PC-3 (cell line): ENCODE measurements at places on chromosomes 7 and 10. TPM values are rescaled to one million over a fixed set of nuclear protein-coding genes. Genes with fewer than 3 reads are reported as not detected.
A peak's percentile ranks its signal among the peaks of the same experiment; 100 is the strongest.

GRCh38 chr10:24289235-24289634 lies 80.3 kb downstream of the KIAA1217 start:
- no peak for DNase-seq

- DNase-seq: no peak
Observed at GRCh38 chr10:64506963-64507362, 985.8 kb downstream of the REEP3 start.

DNA sequence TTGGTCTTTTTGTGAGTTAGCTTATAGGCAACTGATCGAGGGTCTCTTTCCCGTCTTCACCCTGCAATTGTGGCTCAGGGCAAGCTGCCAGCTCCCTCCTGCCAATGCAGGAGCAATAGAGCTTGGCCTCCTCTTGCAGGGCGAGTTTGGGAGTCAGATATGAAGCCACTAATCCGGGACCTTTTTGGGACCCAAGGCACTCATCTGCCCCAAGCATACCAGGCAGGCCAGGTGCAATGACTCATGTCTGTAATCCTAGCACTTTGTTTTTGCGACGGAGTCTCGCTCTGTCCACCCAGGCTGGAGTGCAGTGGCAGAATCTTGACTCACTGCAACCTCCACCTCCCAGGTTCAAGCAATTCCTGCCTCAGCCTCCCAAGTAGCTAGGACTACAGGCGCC lies 21.1 kb downstream of the LIMK1 start:
- peak; percentile 81 for DNase-seq

- no peak for DNase-seq
Observed at GRCh38 chr10:30188556-30189237, 129.3 kb upstream of the JCAD start.

DNA sequence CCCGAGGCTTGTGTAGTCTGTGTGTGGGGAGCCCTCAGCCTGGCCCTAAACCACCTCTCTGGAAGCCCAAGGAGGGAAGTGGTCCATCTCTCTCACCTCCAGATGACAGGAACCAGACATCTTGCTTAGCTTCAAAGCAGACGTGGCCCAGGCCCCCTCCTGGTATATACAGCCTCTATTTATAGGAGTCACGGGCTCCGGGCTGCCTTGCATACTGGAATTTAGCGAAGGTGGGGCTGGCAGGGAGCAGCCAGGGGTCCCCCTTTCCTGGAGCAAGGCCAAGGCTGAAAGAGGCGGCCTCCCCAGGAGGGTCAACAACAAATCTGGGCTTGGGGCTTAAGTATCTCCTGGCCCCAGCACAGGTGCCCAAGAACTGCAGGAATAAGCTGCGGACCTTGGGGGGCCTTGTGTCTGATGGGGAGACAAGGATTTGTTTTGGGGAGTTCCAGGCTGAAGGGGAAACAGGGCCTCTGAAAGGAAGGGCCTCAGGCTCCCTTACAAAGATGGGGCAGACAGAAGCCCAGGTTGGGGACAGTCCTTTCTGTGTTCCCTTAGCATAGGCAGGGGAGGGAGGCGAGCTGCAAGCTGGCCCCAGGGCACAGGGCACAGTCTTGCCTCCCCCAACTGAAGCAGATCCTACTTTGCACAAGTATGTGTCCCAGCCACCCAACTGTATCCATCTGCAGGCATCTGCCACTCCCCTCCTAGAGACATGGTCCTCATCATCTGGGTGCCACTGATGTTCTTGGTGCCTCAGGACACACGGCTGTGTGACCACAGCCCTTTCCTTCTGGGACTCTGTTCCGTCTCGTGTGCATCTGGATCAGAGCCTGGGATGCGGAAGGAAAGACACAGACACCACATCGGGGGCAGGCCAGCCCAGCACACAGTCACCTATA lies 11.9 kb downstream of the ZCCHC24 start:
- DNase-seq: no peak

GRCh38 chr10:125005312-125006187 lies 63.6 kb downstream of the ZRANB1 start:
- no peak for DNase-seq

DNA sequence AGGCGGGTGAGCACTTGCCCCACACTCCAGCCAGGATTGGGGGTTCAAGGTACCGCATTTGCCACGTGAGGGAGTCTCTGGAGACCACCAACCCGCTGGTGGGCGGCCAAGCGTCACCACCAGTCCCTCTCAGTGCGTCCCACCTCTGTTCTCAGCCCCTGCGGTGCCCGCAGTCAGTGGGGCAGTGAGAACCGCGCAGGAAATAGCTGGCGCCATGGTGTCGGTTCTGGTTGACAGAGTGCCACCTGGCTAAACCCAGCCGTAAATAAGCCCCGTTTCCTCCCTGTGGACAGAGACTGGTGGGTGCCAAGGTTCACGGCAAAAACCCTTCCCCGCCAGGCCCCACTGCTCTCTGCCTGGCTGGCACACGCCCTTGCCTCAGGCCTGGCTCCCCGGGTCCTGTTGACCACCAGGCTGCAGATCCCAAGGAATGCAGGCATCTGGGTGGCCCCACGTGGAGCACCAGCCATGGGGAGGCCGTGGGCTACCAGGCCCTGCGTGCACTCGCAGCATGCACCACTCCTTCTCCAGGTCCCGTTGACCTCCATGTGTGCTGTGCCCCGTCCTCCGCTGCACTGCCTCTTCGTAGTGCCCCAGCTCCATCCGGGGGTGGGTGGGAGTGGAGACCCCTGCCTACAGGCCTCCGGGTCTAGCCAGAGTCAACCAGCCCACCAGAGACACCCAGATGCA lies 140.0 kb downstream of the LHPP start:
- no peak for DNase-seq

DNA sequence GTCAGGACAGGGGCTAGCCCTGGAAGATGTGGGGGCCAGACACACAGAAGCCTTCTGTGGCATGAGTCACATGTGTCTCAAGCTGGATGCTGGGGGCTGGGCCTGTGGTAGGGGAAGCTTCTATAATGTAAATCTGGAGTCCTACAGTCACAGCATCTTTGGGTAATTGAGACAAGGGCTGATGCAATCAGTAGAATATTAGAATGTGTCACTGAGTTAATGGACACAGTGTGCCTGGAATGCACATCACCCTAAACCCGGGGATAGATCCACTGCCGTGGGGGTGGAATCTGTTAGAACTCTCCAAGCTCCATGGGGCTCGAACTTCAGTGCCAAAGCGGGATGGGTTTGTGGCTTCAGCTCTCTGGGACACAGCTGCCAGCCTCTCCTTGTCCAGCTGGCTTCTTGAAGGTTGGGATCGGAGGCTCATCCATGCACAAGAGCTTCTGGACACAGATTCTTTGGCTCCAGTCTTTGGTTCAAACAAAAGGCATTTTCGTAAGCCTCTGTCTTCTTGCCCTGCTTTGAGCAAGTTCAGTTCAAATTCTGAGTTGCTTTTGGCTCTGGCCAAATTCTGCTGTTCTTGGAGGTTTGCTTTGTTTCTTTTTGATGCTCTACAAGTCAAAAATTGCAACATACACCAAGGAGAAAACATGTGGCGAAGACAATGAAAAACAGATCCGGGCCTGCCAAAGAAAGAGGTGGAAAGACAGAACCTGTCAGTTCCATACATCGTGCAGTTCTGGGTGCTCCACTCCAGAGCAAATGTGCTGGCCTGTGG lies 194.8 kb upstream of the ZNF32 start:
- DNase-seq: no peak

GRCh38 chr10:121526801-121527221 lies 71.4 kb downstream of the FGFR2 start:
- no peak for DNase-seq

- DNase-seq: peak; percentile 85
Observed at GRCh38 chr10:33115738-33116719, 158.0 kb upstream of the ITGB1 start.

CLDN15 gene
- total RNA-seq: 6.7 and 9.9 TPM in 2 replicates

COMMD3 gene
- total RNA-seq: 86.4 and 86.6 TPM in 2 replicates

CFTR gene
- not detected in 2 replicates for total RNA-seq
